ENCODE measurements at places on chromosomes 5 and 9.

DNA sequence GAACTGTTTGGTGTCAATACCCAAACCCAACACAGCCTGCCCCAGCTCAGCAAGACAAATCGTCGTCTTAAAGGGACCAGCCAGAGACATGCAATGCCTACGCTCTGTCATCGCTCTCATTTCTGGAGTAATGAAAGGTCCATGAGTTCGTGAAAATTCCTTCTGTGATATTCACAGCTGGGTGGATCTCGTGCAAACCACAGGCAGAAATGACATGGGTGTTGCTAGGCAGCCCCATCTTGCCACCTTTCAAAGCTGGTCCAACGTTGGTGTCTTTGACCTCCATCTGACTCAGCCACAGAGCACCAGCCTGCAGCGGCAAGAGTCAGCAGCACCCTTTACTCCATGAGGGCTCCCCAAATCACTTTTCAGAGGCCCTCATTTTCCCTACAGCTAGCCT lies 215.3 kb downstream of the SLIT3 start:
- no peak for DNase-seq

GRCh38 chr5:42270771-42271170 lies 152.5 kb upstream of the GHR start:
- DNase-seq, result no peak

- no peak for DNase-seq
These were observed 384.2 kb upstream of the ZNF608 start for GRCh38 chr5:125130591-125130990.

DNA sequence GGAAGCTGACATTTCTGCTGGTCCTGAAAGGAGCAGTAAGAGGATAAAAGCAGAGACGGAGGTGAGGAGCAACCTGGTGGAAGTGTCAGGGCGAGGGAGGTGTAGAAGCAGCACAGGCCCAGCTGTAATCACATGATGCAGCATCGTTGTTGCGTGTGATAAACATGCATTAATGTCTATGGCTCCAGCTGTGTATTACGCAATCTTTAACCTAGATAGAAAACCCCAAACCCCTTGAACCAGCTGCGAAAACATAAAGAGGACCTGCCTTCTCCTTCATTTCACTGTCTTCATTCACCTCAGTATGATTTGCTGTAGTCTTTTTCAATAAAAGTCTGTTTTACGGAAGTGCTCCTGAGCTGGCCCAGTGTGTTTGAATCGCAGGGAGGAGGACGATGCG lies 162.9 kb downstream of the NTRK2 start:
- DNase-seq, result no peak

DNA sequence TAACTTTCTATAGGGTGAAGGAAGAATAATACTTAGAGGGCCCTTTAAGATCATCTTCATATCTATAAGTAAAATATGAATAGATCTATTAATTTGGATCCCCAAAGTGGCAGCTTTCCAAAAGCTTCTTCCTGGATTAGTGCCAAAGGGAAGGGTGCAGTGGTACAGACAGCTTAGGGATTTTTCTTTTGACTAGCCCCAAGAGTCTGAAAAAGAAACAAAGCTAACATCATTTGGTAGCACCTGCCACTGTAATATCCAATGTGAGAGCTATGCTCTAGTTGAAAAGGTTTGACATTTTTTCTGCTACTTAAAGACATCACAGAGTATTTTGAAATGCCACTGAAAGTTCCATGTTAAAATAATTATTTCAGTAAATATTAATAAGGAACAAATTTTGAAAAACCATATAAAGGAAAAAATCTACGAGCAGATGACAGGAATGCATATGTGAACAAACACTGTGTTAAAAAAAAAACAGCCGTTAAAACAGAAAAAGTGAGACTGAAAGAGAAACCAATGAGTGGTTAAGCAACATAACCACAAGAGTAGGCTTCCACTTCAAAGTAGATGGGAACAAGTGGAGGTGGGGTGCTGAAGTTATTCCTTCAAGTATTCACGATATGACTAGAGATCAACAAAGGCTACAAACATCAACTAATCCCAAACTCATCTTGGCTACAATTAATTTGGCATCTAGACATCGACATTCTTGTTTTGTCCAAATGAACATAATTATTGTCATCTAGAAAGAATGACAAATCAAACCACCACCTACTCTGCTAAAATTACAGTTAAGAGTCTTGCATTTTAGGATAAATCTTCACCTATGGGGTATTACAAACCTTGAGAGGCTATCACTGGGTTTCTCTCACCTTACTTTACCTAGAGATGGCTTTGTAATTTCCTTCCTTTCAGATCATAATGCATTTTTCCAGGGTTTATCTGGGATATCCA lies 137.5 kb downstream of the CPLANE1 start:
- no peak for DNase-seq

- DNase-seq, result no peak
These were observed 29.3 kb downstream of the PCDH1 start for GRCh38 chr5:141848744-141849414.

DNA sequence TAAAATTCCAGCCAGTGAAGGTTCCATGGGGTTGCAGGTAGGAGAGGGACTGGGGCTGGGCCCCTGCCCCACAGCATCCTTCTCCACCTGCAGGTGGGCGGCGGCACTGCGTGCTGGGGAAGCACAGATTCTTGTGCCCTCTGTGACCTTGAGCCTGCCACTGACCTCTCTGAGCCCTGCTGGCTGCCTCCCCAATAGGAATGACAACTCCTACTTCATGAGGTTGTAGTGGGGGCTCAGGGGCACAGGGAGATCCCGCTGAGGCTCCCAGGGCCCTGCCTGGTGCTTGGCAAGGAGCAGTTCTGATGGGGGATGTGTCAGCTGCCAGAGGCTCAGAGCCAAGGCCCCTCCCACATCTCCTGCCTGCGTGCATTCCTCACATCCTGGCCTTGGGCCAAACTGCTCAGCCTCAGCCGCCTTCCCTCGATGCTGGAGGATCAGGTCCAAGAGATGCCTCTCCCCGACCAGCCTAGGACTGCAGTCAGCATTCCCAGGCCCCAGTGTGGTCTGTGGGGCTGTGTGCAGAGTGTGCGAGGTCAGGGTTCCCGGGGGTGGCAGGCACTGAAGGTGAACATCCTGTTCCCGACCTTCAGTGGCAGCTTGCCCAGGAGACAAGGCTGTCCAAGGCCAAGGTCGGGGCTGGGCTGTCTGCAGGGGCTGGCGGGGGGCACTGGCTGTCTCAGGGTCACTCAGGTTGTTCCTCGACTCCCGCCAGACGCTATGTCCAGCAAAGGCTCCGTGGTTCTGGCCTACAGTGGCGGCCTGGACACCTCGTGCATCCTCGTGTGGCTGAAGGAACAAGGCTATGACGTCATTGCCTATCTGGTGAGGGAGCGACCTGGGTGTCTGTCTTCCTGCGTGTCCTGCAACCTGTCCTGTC lies 7.0 kb downstream of the ASS1 start:
- DNase-seq, result peak; percentile 97

DNA sequence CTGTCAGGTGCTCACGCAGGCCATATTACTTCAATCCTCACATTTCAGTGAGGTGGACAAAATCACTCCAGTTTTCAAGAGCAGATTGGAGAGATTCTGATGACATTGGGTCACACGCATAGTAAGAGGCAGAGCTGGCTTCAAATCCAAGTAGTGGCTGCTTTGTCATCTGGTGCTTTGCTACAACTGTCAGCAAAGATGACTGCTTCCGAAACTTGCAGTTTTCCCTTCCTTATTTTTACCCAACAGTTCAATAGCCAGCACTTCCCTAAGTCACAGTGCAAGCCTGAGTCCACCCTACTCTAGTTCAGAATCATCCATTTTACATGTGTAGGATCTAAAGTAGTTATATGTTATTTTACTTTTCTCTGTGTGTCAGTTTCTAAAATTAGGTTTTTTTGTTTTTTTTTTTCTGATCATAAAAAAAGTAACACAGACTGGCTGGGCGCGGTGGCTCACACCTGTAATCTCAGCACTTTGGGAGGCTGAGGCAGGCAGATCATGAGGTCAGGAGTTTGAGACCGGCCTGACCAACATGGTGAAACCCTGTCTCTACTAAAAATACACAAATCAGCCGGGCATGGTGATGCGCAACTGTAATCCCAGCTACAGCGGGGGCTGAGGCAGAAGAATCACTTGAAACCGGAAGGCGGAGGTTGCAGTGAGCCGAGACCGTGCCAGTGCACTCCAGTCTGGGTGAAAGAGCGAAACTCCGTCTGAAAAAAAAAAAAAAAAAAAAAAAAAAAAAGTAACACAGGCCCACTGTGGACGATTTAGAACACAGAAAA lies 49.6 kb downstream of the ANKDD1B start:
- DNase-seq, result no peak

DNA sequence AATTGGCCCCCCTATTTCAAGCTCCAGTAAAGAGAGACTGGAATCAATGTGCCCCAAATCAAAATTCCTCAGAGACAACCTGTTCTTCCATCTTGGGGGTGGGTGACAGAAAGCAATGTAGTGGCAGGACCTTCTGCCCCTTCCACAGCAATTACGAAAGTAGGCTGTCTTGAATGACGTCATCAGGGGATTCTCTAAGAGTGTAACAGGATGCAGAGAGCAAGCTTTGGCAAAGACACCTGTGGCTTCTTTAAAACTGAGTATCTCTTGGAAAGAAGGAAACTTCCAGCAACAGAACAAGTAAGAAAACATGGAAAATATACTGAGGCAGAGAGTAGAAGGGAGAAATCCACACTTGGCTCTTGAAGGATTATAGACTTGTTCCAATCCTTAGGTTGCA lies 247.6 kb upstream of the PDE4D start:
- no peak for DNase-seq

Measured in osteocyte (in vitro differentiated cells).